Epithelial cell of proximal tubule (primary cell): ENCODE measurements at places on chromosomes 7 and 10. TPM values are rescaled to one million over a fixed set of nuclear protein-coding genes. Genes with fewer than 3 reads are reported as not detected.

Gene CYP3A5
- total RNA-seq: 0.75 TPM in 1 of 2 replicates, not detected in the other

Gene GFRA1
- 10.6 and 42.7 TPM in 2 replicates for total RNA-seq

Gene SEMA3C
- 68.6 and 77.1 TPM in 2 replicates for total RNA-seq

Gene ZNF800
- total RNA-seq: 11.5 and 14.6 TPM in 2 replicates

Gene CCDC71L
- 25.8 and 35.3 TPM in 2 replicates for total RNA-seq

Gene MKI67
- 40.6 and 44.9 TPM in 2 replicates for total RNA-seq

Gene PSD
- total RNA-seq: 0.43 and 0.52 TPM in 2 replicates
